ENCODE measurements at places on chromosomes 11 and 22. TPM values are rescaled to one million over a fixed set of nuclear protein-coding genes. Genes with fewer than 3 reads are reported as not detected.

RIMBP3B gene
- not detected for total RNA-seq

SAA4 gene
- not detected for total RNA-seq

GRCh38 chr11:66561178-66561974 lies 7.0 kb downstream of the CTSF start:
- H3K27me3 ChIP-seq: no peaks in the 10 kb centered on the region
- DNase-seq: no peak
- H3K36me3 ChIP-seq: no peaks in the 10 kb centered on the region

GRCh38 chr11:73931039-73931645 lies 19.7 kb upstream of the DNAJB13 start:
- H3K4me1 ChIP-seq: no peaks in the 10 kb centered on the region
- DNase-seq: peak; percentile 42
- H3K27me3 ChIP-seq: no peaks in the 10 kb centered on the region
- H3K36me3 ChIP-seq: peaks cover 34% of the 10 kb centered on the region
- no peak overlapping the region for H3K27ac ChIP-seq

DNA sequence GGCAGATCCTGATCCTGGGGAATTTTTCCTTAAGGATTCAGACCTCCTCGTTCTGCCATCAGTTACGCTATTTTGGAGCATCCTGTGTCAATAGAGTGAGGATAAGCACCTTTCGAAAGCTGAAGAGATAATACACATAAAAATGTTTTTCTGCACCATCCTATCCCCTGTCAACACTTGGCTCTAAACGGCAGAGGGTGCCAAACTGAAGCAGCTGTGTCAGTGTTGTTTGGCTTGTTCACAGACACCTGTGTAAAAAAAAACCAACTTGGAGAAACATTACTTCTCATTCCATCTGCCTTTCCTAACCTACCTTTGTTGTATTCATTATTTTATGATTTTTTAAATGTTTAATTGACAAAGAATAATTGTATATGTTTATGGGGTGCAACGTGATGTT lies 417.0 kb upstream of the DDI1 start:
- DNase-seq: no peak
- no peak overlapping the region for H3K4me3 ChIP-seq
- no peaks in the 10 kb centered on the region for H3K4me1 ChIP-seq
- no peak overlapping the region for H3K27ac ChIP-seq

DNA sequence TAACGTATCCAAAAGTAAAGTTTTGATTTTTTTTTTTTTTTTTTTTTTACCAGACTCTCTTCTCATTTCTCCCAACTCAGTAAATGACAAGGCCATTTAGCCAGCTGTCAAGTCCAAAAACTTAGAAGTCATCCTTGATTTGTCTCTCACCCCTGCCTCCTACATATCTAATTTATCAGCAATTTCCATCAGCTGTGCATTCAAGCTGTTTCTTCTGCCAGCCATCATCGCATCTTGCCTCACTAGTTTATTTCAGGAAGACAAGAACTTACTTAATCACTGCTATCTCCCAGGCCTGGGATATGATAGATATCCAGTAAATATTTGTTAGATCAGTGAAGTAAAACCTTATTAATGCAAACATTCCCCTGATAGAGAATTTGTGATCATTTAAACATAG lies 47.6 kb downstream of the SCGB1A1 start:
- H3K4me1 ChIP-seq: peaks cover 6% of the 10 kb centered on the region
- H3K36me3 ChIP-seq: no peaks in the 10 kb centered on the region
- H3K27me3 ChIP-seq: no peaks in the 10 kb centered on the region
- H3K4me3 ChIP-seq: no peak overlapping the region
- H3K27ac ChIP-seq: no peak overlapping the region
- DNase-seq: no peak

GRCh38 chr11:72759468-72759985 lies 7.3 kb upstream of the ARAP1 start:
- no peaks in the 10 kb centered on the region for H3K27me3 ChIP-seq
- H3K27ac ChIP-seq: peak overlapping the region; percentile 1
- no peaks in the 10 kb centered on the region for H3K36me3 ChIP-seq

Measured in thyroid gland (tissue), 4 donors.